H7 (cell line): ENCODE measurements at places on chromosomes 1 and 21. TPM values are rescaled to one million over a fixed set of nuclear protein-coding genes. Genes with fewer than 3 reads are reported as not detected.

The REN gene
- not detected in 2 replicates for total RNA-seq

The DYNLT4 gene
- total RNA-seq: 1.00 TPM in 1 of 2 replicates, not detected in the other

The METTL13 gene
- total RNA-seq: 47.9 and 49.5 TPM in 2 replicates

The MTARC2 gene
- total RNA-seq: 12.2 and 13.0 TPM in 2 replicates

The KCNA3 gene
- 0.48 and 0.59 TPM in 2 replicates for total RNA-seq

The CD5L gene
- total RNA-seq: not detected in 2 replicates

DNA sequence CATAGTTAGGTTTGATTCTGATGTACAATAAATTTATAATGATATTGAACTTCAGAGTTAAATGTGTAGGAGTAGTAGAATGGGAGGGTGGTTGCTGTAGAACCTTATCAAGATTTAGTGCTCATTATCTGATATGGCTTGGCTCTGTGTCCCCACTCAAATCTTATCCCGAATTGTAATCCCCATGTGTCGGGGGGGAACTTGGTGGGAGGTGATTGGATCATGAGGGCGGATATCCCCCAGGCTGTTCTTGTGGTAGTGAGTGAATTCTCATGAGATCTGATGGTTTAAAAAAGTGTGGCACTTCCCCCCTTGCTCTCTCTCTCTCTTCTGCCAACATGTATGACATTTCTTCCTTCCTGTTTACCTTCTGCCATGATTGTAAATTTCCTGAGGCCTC lies 265.5 kb downstream of the GRIK1 start:
- no peak for DNase-seq

DNA sequence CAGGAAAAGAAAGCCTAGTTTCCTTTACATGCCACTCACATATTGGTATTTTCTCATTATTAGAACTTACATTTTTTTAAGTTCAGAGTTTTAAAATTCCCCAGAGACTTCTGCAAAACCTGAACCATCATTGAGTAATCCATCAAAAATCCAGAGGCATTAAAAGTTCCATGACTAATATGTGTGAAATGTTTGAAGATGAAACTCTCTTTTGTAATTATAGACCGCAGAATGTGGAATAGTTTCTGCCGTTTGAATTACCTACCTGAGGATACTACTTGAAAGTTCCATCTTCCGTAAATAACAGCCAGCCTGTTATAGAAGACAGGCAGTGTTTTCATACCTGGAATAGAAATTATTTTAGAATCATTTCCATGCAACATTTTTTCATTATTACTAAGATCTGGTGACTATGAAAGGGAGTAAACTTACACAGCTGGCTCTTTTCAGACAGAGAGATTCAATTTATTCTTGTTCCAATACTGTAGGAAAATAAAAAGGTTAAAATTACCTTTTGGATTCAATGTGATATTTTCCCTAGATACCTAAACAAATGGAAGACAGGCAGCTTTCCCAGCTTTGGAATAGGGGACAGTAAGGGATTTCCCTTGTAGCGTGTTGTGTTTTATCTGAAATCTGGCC lies 131.4 kb downstream of the ST6GALNAC5 start:
- DNase-seq: no peak

GRCh38 chr1:2148691-2149090 lies 45.9 kb downstream of the FAAP20 start:
- no peak for DNase-seq

DNA sequence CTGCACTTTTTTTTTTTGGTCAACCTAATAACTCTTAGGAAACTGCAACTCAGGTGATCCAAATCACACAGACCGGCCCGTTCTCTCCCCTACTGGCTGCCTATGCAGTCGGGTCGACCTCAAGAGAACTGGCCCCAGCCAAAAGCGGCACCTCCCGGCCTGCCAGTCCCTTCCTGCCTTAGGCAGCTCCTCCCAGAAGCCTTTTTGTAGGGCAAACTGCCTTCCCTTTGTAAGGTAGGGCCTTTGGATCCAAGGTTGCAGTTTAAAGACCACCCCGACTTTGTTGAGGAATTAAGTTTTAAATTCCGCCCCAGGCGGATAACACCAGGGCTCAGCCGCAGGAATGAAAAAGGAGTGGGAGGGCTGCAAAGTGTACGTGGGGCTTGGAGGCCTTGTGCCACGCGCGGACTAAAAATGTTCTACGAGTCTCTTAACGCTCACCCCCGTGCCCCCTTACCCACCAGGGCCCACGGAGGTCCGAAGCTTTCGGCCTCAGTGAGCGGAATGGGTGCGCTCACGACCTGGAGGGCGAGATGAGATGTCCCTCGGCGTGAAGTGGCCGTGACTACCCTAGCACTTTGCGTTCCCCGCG lies 642 bp upstream of the ST3GAL3 start:
- DNase-seq: peak; percentile 71

DNA sequence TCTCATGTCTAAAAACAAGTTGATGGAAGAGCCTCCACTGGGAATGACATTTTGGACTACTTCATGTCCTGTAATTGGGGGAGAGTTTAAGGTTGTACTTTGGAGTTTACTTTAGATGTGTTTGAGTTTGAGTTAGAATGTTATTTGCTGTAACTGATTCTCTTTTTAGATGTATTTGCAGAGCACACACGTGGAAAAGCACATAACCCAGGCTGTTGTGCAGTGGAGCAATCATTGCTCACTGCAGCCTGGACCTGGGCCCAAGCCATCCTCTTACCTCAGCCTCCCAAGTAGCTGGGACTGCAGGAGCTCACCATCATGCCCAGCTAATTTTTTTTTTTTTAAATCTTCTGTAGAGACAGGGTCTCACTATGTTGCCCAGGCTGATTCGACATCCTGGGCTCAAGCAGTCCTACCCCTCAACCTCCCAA lies 36.7 kb upstream of the SH3D21 start:
- no peak for DNase-seq

GRCh38 chr1:13714851-13715250 lies 14.9 kb downstream of the PRDM2 start:
- no peak for DNase-seq

- DNase-seq: no peak
These were observed 34.1 kb upstream of the NEK7 start for GRCh38 chr1:198122693-198123092.

DNA sequence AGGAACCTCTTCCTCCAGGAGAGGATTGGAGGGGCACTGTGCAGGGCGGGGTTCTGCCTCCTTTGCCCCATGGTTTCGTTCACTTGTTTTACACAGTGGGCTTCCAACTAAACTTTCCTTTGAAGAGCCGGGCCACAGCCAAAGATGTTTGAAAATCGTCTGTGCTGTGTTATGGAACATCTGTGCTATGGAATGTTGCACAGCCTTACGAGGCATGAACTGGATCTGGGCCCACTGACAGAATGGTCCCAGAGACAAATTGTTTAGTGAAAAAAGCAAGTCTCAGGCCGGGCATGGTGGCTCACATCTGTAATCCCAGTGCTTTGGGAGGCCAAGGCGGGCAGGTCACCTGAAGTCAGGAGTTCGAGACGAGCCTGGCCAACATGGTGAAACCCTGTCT lies 12.6 kb upstream of the MEF2D start:
- DNase-seq: no peak

DNA sequence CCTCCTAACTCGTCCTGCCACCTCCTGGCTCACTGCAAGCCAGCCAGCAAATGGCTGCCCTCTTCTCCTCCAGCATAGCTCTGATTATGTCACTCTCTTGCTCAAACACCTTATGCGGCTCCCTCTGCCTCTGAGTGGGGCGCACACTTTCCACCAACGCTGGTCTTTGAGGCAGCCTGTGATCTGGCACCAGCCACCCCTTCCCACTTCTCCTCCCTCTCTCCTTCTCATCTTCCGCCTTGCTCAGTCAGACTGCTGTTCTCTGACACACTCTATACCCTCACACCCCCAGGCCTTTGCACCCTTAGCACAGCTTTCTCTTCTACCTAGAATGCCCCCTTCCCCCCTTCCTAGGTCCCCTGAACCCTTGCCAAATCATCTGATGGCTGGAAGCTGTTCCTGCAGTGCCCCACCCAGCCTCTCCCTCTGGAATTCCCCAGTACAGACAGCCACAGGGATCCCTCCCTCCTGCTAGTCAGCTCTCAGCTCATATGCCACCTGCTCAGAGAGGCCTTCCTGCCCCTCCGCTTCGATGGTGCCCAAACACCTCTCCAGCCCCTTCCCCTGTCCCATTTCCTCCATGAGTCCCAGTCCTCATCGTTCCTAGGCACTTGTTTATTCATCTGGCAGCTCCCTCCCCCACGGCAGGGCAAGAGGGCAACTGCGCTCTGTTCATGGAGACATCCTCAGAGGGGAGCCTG lies 21.7 kb upstream of the PEF1 start:
- peak; percentile 59 for DNase-seq

GRCh38 chr1:100626397-100626796 lies 88.5 kb downstream of the GPR88 start:
- no peak for DNase-seq

GRCh38 chr1:61322769-61323168 lies 240.4 kb downstream of the NFIA start:
- no peak for DNase-seq

GRCh38 chr1:171139890-171140289 lies 45.2 kb upstream of the FMO2 start:
- no peak for DNase-seq

DNA sequence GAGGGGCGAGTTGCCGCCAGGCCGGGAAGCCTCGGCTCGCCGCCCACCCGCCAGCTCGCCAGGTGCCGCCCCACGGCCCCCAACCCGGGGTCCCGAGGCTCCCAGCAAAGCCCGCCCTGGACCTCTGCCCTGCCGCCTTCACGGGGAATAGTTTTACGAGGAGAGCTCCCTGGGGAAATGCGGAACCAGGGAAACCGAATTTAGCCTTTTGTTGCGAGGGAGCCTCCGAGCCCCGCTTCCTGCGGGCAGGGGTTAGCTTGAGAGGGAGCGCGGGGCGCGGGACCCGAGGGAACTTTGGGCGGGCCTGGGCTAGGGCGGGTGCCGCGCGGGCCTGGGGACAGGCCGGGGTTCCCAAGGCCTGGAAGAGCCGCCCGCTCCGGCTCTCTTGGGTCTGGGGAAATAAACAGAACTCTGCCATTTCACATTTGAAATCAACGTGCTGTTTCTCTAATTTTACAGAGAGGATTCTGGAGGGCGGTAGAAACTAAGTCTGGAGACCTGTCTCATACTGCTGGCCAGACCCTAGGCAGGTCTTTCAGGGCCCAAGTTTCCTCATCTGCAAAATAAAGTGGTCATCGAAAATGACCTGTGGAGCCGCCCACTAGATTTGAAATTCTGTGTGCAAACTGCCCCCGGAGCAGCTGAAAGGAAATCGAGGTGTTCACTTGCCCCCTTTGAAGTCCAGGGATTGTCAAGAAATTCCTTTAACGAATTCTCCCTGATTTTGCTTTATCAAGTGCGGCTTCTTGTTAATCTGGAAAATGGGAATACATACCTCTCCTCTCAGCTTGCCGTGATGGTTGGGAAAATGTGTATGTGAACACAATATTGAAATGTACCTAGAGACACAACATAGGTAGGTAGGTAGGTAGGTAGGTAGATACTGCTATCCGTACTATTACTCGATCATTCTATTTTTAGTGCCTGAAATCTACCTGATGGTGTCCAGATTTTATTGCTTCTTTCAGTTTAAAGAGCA lies 749 bp upstream of the GLUL start:
- no peak for DNase-seq

- DNase-seq: no peak
These were observed 202.5 kb downstream of the FGGY start for GRCh38 chr1:59499273-59499942.
